Stimulated activated CD8-positive, alpha-beta memory T cell treated with anti-CD3 and anti-CD28 coated beads, Interleukin-7, amount 100 ng/mL, for 48 hours (primary cell): ENCODE measurements at places on chromosomes 2 and 18.

DNA sequence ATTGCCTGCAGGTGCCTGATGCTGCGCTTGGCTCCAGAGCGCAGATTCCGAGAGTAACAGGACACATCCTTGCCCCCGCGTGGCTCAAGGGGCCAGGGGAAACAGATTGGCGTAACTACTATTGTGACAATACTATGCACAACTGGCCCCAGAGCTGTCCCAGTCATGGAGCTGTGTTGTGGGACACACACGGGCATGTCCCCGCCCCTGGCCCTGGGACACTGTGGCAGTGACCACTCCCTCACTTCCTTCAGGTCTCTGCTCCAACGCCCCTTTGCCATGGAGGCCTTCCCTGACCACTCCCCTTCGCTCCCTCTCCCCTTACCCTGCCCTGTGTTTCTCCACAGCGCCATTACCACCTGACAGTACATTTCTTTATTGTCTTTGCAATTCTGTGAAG, 132.1 kb downstream of the SMAD2 start:
- DNase-seq, result no peak

DNA sequence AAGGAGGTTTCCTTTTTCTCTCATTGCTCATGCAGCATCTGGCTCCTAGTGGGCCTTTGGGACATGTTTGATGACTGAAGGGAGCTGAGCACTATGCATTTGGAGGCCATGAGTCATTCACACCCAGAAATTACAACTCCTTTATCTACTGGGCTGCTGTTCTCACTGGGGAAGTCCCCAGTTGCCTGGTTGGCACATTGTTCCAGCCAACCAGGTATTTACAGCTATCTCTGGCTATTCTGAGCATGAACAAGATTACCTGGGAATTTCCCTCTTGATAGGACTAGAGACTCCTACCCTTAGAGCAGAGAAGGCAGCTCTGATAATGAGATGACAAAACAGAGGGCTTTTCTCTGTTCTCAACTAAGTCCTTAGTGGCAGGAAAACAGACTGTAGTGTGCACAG, 206.5 kb downstream of the SETBP1 start:
- DNase-seq, result peak; percentile 55

- DNase-seq, result no peak
Measured at GRCh38 chr2:186477790-186478189, 8.3 kb upstream of the ZC3H15 start.

DNA sequence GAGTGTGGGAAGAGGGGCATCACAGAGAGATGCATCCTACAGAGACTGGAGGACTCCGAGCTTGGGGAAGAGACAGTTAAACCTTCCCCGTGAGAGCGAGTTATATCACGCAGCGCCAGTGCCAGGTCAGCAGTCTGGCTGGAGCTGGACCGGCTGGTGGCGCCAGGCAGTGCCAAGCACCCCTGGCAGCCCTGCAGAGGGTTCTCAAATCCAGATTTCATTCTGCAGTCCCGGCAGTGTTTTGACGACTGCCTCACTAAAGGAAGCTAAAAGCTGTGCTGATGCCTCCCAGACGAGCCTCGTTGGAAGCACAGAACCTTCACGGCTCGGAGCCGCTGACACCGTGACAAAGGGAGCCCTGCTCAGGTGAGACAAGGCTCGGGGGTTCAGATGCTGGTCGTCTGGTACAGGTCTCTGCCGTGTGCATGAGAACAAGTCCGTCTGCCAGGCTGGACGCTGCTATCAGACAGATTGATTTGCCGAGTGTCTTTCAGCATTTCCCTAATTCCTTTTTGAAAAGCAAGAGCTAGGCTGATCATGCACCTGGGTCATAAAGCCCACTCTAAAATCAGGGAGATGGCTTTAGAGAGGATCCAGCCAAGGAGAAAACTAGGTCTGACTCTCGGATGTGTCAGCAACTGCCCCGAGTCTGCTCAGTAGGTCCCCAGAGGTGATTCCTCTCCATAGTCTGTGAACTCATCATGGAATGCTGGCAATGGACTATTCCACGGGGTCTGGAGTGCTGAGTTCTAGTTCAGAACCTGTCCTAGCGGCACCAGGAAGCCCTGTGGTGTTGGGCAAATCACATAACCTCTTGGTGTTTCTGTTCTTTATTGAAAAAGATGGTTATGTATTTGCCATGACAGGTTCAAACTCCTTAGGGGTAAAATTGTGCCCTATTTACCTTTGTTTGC, 240.6 kb downstream of the SOX11 start:
- DNase-seq, result no peak

DNA sequence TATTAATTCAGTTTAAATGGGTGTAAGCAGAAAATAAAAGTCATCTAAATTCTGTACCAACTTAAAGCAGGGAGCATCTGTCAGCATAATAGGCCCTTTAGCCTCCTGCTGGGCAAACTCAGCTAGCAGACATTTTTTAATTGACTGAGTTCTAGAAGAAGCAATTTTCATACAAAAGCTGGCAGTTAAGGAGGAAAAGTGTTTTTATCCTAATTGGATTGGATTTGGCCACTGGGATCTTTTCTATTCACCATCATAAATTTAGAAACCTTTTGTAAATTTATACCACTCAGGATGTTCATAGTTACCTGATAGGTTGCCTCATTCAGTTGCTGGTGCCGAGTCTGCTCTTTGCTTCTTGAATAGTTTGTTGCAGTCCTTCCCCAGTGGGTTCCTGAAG, 262.7 kb upstream of the FSIP2 start:
- DNase-seq, result no peak

DNA sequence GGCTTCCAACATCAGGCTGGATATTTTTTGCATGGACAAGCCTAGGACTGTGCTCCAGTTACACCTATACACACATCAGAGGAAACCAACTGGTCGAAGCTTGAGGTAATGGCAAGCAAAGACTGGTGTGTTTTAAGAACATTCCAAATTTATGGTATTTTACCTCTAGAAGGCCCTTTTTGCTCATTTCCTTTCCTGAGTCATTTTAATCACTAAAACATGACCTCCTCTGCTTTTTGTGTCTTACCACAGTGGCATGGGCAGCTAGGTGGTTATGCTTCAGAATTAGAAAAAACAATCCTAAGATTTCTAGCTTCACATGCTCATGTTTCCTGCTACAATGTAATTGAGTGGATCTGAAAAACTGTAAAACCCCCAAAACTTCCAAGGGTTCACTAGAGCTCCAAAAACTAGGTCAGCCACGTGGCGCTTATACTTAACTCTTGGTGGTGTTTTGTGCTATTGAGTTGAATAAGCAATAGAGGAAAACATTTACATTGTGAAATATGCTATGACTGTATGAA, 30.6 kb upstream of the CHRNA1 start:
- DNase-seq, result no peak

GRCh38 chr2:10312437-10312957, 9.8 kb downstream of the HPCAL1 start:
- DNase-seq, result no peak

- peak; percentile 66 for DNase-seq
Measured at GRCh38 chr2:85826990-85827878, 61.6 kb downstream of the ST3GAL5 start.

- DNase-seq, result no peak
Measured at GRCh38 chr2:233448220-233448559, 93.9 kb downstream of the DGKD start.

DNA sequence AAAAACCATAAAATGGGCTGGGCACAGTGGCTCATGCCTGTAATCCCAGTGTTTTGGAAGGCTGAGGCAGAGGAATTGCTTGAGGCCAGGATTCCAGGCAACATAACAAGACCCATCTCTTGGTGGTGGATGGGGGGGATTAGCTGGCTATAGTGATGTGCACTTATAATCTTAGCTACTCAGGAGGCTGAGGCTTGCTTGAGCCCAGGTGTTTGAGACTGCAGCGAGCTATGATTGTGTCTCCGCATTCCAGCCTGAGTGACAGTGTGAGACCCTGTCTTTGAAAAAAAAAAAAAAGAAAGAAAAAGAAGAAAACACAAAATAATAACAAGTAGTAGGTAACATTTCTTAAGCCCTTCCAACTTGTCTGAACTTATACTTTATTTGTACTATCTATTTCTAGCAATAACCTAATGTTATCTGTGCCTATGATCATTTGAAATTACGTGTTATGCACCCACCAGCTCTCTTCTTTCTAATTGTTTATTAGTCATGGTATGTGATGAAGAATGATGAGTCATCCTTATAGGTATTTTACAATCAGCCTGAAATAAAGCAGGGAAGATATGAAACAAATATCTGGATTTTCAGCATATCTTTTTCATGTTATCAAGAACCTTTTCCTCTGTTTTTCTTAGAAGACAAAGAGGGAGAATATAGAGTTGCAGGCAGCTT, 129.3 kb upstream of the UNC80 start:
- DNase-seq, result no peak

GRCh38 chr2:56813490-56813889, 629.7 kb downstream of the CCDC85A start:
- DNase-seq, result no peak

GRCh38 chr18:13219593-13220159, 1.1 kb downstream of the LDLRAD4 start:
- DNase-seq, result no peak

DNA sequence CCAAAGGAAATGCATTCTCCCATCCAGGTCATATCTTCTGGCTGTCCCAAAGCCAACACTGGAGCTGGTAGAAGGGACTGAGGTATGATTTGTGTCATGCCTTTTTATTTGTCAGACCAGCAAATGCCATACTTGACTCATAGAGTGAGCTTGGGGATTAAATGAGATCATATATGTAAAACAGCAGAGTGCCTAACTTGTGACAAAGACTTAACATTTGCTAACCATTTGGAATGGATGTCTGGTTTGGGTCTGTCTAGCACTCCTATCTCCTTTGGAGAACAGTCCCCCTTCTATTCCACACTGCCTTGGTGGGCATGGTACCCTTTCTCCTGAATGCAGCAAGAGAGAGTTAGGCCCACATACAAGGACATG, 128.5 kb upstream of the LGALSL start:
- no peak for DNase-seq

- no peak for DNase-seq
Measured at GRCh38 chr2:215542690-215543089, 106.8 kb upstream of the FN1 start.

GRCh38 chr18:48407358-48407757, 1.8 kb downstream of the ZBTB7C start:
- DNase-seq, result no peak

DNA sequence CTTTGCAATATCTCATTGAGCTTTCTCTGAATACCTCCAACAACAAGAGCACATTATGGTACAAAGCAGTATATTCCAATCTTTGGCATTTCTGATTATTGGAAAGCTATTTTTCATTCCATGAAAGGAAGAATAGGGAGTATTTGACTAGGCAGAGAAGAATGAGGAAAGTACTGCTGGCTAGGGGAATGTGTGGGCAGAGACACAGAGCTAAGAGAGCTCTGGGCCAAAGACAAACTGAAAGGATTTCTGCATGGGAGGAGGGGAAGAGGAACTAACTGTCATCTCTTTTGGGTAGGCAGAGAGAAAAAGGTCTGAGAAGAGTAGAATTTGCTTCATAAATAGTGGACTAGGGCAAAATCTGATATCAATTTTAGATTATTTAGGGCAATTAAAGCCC, 150.8 kb downstream of the CCDC85A start:
- DNase-seq, result no peak

DNA sequence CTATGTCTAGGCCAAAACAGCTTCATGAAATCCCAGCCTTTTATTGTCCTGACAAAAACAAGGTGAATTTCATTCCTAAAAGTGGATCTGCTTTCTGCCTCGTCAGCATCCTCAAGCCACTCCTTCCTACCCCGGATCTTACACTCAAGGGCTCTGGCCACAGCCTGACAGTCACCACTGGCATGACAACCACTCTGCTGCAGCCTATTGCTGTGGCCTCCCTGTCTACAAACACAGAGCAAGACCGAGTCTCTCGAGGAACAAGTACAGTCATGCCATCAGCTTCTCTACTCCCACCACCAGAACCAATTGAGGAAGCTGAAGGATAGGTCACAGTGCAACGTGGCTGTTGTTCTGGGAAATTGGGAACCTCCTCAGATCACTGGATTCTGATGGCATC, 106.1 kb downstream of the ICA1L start:
- DNase-seq, result no peak

GRCh38 chr2:14352067-14352466, 280.4 kb upstream of the LRATD1 start:
- no peak for DNase-seq

DNA sequence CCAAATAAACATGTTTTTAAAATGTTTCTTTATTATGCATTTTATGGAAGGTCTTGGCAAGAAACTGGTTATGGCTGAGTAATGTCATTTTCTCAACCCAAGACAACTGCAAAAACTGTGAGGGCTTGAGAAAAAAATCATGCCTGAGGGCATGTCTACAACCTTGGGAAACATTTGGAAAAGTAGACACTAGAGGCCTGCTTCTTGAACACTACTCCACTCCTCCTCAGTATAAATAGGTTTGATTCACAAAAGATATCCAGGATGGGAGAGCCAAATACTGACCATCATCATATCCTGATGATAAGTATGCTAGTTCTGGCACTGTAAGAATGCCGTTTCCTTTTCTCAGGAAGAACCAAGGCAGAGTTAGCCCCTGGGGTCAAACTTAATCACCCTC, 71.1 kb downstream of the OSR1 start:
- no peak for DNase-seq

DNA sequence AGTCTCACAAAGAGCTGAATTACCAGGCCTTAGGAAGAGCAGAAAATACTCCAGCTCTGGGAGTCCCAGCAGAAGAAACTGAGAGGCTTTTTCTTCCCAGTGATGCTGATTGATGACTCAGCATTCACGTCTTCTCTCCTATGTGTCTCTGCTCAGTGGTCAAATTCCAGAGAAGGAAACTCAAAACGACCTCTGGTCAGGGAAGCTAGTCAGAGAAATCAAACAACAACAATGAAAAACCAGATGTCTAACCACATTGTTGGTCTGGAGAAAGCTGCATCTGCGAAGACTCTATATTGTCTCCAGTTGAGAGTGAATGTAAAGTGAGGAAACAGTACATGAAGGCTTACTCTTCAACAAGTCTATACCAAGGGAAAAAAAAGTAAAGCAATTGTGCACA, 28.6 kb upstream of the CERS6 start:
- no peak for DNase-seq

DNA sequence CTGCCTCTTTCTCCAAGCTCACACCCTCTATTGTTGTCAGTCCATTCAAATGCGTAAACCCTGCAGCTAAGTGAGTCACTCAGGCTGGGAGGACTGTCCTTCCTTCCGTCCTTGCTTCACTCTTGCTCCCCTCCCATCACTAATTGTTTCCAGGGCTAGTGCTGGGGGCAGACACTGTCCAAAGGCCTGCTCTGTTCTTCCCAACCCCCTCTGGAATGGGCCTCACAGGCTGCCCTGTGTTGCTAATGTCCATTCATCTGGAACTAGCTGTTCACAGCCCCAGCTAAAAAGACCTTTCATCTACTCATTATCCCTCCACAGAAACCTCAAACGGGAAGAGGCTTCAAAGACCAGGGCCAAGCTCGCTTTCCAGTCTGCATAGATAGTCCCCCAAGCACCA, 31.9 kb upstream of the NRP2 start:
- no peak for DNase-seq

GRCh38 chr18:43661570-43661969, 384.3 kb upstream of the SYT4 start:
- no peak for DNase-seq
